WTC11 (cell line): ENCODE measurements at places on chromosomes 2 and 18.

GRCh38 chr2:60339286-60339685 is 214.2 kb downstream of the BCL11A start:
- no peak for DNase-seq

- DNase-seq, result no peak
Measured at GRCh38 chr2:233815861-233816260, 37.7 kb downstream of the MROH2A start.

DNA sequence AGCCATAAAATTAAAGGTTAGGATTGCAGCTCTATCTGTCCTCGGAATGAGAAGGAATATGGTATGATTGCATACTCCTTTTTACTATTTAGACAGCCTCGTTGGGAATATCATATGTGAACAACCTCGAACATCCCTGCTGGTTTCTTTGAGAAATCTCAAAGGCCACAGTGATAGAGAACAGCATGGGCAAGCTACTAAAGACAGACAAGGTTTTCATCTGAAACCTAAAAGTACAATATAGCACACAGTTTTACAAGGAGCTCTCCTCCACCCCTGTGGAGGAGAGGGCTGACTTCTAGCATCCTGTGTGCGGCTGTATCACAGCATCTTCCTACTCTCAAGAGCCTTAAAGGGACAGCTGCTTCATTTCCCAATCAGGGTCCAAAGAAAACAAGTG is 104.3 kb downstream of the VWC2L start:
- DNase-seq, result no peak

DNA sequence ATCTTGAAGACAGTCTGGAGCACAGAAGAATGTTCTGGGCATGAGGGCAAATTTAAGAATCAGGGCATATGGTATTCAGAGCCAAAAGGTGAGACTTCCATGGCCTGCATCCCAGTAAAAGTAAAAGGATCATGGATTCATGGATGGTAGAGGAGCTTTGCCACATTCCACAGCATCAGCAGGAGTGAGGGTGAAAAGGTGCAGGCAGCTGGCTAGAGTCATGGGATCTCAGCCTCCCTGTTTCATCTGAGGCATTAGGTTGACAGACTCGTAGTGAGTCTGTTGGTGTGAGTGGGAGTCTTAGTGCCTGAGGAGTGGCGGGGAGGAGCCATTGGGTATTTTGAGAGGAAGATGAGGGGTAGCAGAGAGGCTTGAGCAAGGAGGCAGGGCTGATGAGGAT is 301.6 kb downstream of the CYP26B1 start:
- DNase-seq, result no peak

DNA sequence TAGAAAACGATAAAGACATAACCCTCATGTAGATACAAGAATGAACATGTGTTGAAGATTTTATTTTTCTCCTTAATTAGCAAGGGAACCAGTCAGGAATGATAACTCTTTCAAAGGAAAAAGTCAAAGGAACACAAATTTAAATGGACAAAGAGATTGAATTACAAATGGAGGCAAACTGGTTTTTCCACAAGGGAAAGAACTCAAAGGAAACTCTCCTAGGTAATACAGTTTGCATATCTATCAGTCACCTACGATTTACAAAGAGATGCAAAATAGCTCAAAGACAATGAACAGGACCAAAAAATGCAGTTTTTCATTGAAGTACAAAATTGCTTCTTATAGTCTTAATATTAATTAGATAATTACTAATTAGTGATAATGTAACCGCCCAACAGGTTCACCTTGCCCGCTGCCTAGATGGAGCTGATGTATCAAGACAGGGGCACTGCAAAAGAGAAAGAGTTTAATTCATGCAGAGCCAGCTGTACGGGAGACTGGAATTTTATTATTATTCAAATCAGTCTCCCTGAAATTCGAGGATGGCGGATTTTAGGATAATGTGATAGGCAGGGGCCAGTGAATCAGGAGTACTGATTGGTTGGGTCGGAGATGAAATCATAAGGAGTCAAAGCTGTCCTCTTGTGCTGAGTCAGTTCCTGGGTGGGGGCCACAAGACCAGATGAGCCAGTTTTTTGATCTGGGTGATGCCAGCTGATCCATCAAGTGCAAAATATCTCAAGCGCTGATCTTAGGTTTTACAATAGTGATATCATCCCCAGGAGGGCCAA is 151.0 kb downstream of the TMEM17 start:
- peak; percentile 32 for DNase-seq

DNA sequence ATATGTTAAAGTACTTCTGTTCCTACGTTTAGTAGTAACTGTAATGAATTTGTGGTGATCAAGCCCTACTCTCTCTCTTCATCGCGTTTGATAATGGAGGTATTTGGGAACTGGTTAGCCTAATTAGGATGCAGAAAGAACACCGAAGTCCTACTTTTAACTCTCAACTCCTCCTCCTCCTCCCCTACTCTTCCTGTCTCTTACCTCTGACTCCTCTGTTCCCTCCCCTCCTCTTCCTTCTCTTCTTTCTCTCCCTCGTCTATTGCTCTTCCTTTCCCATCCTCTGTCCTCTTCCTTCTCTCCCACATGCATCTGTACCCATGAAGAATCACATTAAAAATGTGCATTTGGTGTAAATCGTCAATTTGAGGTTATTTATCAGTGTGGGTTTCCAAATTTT is 57.8 kb downstream of the RMDN2 start:
- DNase-seq, result no peak

DNA sequence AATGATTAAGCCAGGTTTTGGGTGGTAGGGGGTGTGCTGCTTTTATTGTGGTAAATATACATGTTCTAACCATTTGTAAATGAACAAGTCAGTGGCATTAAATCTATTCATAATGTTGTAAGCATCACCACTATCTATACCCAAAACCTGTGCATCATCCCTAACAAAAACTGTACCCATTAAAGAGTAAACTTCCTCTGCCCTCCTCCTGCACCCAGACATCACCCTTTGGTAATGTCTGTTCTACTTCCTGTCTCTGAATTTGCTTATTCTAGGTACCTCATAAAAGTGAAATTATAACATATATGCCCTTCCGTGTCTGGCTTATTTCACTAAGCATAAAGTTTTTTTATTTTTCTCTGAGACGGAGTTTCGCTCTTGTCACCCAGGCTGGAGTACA is 14.1 kb downstream of the RIF1 start:
- no peak for DNase-seq

DNA sequence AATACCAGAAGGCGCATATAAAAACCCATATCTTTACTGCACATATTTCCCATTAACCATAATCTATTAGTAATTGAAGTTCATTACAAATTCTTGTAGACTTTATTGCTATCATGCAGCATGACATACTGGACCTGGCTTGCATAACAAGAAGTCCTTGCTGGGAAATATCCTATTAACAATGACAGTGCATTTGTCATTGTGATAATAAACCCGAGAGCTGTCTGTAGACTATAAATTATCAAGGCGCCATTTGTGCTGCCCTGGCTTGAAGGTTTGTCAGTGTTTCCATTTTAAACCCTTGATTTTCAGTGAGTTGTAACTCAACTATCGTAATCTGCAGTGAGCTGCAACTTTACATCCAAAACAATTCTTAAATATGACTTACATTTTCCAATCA is 59.0 kb downstream of the HNMT start:
- DNase-seq, result no peak

GRCh38 chr2:94762600-94762999 is 108.6 kb upstream of the TEKT4 start:
- DNase-seq, result no peak

DNA sequence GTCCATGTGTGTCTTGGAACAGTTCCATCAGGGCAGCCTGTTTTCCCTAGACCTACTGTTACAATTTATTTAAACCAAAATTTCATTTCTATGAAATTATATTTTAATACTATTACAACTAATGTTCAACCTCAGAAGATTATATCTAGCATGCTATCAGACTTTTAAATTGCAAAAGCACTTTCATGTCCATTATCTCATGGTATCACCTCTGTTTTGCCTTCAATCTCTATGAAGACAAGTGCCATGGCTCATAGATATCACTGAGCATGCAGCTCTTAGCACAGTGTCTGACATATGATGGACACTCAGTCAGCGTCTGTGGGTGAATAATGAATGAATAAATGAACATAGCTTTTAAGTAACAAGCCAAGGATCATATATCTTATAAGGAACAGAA is 288.8 kb downstream of the RAD51AP2 start:
- no peak for DNase-seq
